ENCODE measurements at places on chromosomes 11 and 22.

- no peak for DNase-seq
Measured at GRCh38 chr11:118227865-118228785, 3.3 kb upstream of the JAML start.

- no peak for DNase-seq
Measured at GRCh38 chr11:72637926-72638325, 36.3 kb downstream of the PDE2A start.

DNA sequence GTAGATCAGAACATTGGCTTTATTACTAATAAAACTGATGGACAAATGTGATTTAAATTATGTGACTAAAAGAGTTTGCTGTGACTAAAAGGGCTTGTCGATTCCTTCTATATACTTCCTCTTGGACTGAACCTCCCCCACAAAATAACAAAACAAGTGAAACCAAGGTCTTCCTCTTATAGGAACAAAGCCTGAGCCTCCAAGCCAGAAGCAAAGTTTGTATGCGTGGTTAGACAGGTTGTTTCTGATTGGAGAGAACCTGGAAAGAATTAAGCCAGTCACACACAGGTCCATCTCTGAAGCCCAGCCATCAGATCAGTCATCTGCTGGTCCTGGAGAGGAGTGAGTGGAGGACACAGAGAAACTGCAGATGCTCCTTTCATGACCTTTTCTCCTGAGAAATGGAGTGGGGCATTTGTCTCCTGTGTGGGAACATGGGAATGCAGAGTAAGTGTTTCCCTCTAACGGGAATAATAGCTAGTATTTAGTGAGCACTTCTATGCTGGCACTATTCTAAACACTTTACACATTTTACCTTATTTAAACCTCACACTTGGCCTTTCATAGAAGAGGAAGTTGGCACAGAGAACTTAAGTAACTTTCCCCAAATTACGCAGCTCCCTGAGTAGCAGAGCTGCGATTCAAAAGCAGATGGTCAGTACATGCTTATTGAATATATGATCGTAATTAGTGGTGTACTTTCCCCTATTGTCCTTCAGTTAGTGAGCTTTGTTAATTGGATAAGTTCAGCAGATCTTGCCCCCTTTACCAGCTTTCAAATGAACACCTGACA lies 77.1 kb downstream of the UVRAG start:
- DNase-seq: no peak

- DNase-seq: no peak
Measured at GRCh38 chr11:132960273-132961078, 571.8 kb downstream of the OPCML start.

GRCh38 chr11:73141309-73142127 lies 600 bp downstream of the FCHSD2 start:
- peak; percentile 53 for DNase-seq

DNA sequence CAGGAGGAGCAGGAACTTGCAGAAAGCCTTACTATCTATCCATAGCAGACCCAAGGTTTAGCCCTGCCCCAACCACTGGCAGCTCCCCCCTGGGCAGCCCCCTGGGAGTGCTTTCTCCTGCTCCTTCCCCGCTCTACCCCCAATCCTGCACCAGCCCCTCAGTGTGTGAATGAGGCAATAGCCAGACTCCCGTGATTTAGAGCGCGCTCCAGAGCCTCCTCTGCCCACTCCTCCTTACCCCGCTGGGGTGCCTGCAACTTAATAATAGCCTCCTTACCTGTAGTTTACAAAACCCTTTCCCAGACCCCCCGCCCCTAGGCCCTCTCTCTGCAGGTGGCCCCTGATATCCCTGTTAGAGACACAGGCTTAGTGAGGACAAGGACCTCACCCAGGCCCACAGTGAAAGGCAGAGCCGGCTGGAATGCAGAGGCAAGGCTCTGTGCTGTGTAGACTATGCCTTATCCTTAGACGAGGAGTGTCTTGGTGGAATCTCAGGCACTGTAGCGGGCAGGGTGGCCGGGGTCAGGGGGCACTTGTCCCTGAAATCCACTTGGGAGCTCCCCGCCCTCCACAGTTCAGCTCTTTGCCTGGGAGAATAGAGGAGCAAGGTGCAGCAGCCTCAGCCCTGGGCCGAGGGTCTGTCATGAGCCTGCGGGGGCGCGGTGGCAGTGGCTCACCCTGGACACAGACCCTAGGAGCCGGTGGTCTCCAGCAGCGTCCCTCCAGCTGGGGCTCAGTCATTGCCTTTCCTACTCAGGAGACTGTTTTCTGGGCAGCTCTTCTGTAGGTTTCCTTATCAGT lies 4.3 kb upstream of the CARNS1 start:
- no peak for DNase-seq

- DNase-seq: no peak
Measured at GRCh38 chr22:50261615-50262459, at the start of gene MAPK12. MAPK12 (minus strand) TSS chr22:50261683; CDS start chr22:50261509, 174 bp downstream.

DNA sequence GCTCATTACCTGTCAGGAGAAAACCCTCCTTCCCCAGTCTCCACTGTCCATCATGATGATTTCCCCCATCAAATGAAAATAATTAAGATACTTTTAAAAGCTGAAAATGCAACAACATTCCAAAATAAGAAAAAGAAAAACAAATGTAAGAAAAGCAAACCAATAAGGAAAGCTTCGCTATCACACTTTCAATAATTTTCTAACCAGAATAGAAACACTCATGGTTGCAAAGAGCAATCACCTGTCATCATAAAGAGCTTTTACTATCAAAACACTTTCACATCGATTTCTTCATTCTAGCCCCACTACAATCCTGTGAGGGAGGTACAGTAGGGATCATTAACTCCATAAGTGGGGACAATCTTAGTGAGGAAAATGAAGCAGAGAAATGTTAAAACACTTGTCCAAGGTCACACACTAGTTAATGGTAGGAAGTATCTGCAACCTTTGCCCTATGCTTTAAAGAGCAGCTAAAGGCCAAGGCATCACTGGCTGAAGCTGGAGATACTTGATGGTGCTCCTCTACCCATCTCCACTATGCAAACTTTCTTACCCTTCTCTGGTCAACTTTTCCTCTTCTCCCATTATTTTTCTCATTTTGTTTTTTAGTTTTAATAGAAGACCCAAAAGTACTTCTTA lies 2.6 kb downstream of the RBM4B start:
- no peak for DNase-seq

GRCh38 chr11:693887-694562 lies 997 bp downstream of the DEAF1 start:
- DNase-seq: no peak

DNA sequence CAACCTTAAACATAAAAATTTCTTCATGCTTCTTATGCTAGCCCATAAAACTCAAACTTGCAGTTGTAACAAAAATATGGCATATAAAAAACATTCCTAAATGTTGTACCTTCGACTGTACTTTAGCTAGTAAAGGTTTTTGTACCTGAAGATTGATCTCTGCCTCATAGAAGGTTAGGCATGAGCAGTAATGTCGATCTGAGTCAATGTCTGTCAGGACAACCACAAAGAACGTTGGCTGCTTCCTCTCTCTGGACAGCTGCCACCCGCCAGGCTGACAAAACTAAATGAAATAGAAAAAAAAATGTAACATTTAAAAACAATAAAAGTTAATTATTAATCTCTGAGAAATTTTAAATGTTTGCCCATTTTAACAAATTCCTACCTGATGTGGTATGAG lies 251.3 kb downstream of the SBF2 start:
- DNase-seq: no peak

DNA sequence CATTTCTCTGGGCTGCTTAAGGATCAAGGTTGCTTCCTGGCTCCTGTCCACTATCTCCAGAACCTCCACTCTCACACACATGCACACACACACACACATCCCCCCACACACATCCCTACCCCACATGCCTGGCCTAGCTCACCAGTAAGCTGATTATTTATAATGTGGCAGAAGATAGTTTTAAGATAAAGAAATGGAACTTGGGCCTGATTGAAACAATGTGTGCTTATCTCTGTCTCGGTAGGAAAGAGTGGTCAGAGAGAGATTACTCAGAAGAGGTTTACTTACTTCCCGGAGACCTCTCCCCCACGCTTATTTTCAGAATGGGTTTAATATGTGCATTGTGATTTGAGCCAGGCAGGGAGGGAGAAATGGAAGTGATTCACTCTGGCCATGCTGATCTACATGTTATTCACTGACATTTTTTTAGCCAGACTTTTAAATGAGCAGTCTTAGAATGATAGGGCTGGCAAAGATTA lies 422.4 kb downstream of the TENM4 start:
- DNase-seq: no peak

- no peak for DNase-seq
Measured at GRCh38 chr22:40519284-40519947, 117.1 kb downstream of the MRTFA start.
